ENCODE measurements at places on chromosomes 1 and 21.
A peak's percentile ranks its signal among the peaks of the same experiment; 100 is the strongest.

- DNase-seq, result no peak
Observed at GRCh38 chr1:43239484-43239883, 30.3 kb upstream of the TMEM125 start.

- no peak for DNase-seq
Observed at GRCh38 chr1:47576758-47577115, 138.9 kb downstream of the FOXD2 start.

DNA sequence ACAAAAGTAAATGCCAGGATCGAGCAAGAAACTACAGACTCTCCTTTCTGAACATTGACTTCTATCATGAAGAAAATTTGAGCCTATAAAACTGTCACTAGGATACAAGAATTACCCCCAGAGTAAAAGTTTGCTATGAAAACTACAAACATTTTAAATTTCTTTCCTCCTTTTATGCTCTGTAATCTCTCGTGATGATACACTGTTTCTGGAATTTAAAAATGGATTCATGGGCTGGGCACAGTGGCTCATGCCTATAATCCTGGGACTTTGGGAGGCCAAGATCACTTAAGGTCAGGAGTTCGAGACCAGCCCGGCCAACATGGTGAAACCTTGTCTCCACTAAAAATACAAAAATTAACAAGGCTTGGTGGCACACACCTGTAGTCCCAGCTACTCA, 181.3 kb downstream of the ZNF281 start:
- DNase-seq, result no peak

DNA sequence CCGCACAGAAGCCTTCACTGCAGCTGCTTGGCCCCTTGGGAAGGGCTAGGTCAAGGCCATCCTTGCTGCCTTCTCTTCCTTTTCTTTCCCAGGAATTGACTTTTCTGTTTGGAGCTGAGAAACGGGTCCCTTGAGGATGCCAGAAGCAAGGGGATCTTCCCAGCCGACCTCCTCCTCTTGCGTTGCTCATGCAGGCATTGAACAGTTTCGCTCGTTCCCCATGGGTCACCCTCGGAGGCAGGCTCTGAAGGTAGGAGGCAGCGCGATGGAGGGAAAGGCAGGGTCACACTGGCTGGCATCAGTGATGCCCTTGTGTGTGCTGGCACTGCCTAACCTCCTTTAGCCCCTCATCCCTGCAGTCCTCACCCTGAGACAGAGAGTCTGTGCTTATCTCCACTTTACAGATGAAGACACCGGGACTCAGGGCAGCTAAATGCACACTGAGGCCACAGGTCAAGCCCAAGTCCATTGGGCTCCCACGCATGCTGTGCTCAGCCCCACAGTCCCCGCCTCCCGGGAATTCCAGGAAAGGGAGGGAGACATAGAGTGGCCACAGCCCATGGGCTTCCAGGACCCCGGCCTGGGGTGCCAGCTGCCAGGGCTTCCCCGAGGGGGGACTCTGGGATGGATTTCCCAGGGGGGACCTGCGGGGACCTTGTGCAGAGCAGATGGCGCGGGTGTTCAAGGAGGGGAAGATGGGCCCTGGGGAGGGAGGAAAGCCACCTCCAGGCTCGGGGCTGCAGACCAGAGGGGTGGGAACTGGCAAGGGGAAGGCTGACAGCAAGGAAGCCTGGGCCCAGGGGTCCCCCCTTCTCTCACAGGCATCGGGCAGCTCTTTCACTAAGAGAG, 90.2 kb downstream of the SPSB1 start:
- no peak for DNase-seq

GRCh38 chr1:6035303-6035702, 10.4 kb upstream of the KCNAB2 start:
- no peak for DNase-seq

- DNase-seq, result no peak
Observed at GRCh38 chr21:35057428-35057827, 8.3 kb upstream of the RUNX1 start.

DNA sequence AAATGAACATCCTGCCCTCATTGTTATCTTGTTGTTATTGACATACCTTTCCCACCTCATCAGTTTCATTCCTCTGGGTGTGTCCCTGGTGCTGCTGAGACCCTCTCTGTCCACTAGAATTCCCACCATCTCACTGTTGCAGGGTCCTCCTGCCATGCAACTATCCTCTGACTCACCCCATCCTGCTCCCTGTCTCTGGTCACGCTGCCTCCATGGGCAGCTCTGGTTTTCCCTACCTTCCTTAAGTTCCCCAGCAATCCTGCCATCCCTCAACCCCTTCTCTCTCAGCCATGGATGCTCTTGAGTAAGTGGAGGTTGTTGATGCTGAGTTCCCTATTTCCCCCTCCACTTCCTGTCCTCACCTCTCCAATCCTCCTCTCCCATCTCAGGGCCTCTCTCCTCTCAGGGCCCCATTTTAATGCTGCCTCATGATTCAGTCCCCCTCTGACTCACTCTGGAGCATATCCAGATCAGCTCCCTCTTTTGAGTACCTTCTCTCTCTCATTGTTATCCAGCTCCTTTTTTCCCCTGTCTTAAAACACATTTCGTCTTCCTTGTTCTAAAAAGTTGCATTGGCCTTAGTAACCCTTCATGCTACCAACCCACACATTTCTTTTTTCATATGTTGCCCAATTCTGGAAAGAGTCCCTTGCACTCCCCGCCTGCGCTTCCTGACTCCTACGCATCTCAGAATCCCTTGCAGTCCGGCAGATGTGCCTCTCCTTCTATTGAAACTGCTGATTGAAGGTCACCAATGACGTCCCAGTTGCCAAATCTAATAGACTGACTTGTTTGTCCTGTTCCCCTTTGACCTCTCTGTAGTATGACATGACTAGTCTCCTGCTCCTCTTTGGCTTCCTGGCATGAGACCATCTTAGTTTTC, 92.0 kb downstream of the CNIH3 start:
- DNase-seq, result no peak

DNA sequence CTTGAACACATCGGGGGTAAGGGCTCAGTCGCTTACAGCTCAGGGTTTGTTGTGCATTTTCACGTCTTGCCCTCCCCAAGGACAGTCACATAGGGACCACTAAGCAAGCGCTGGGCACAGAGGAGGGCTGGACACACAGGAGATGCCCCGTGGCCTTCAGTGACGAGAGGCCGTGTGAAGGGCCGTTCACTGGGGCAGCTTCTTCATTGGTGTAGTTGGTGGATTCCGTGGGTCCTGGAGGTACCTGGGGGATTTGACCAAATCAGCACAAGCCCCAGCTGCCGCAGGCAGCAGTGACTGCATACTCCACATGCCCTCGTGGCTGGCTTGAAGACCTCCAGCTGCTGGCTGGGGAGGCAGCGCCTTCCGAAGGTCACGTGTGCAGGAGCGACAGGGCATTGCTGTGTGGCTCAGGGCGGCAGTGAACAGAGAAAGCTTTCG, 100.8 kb upstream of the C1orf174 start:
- DNase-seq, result no peak

GRCh38 chr1:198153103-198153502, 3.7 kb upstream of the NEK7 start:
- DNase-seq, result no peak

GRCh38 chr1:221813887-221814286, 72.0 kb upstream of the DUSP10 start:
- no peak for DNase-seq

- DNase-seq, result peak; percentile 67
Observed at GRCh38 chr1:231248778-231249177, 7.8 kb downstream of the GNPAT start.

GRCh38 chr1:5718831-5719632, 273.2 kb downstream of the NPHP4 start:
- DNase-seq, result no peak

DNA sequence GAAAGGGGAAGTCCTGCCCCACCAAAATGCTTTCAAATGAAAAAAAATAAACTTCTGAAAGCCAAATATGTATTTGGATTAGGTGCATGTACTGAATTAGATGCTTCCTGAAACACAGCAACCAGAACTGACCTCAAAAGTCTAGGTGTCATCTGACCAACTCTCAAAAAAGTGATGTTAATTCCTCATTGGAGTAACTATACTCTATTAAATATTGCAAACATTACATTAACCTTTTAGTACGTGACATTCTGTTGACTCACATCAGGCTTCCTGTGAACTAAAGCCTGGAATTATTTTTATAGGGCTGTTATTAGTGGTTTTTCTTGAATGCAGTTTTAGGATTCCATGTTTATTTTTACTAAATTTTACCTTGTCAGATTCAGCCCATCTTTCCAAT, 73.5 kb downstream of the ASTN1 start:
- no peak for DNase-seq

DNA sequence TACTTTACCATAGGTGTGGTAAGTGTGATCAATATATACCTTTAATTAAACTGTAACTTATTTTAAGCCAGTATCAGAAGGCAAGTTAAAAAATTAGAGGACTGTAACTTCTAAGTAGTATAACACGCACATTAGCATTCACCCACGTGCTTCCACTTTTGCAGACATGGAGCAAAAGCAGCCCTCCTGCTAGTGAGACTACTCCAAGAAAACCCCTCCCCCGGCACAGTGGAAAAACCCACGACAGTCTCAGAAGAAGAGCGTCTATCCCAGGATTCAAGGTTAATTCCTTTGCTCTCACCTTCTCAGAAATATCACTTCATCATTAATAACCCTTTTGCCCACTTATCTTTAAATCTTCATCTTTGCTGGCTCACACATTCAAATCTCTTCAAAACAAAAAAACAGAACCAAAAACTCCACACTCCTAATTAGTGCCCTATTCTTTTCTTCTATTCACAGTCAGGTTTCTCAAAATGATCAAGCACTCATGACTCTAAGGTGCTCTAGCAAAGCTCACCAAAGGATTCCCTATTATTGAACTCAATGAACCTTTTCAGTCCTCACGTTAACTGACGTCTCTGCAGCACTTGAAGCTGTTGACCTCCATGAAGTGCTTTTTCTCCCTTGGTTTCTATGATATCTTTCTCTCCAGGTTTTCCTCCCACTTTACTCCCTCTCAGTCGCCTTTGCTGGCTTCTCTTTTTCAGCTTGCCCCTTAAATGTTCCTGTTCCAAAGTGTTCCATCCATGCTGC, 213.5 kb downstream of the SMYD3 start:
- DNase-seq, result no peak

GRCh38 chr1:231421546-231421970, 529 bp downstream of the EGLN1 start:
- no peak for DNase-seq

- no peak for DNase-seq
Observed at GRCh38 chr1:232643251-232643650, 13.3 kb upstream of the SIPA1L2 start.

GRCh38 chr1:40989066-40989465, 9.6 kb downstream of the CTPS1 start:
- DNase-seq, result no peak

DNA sequence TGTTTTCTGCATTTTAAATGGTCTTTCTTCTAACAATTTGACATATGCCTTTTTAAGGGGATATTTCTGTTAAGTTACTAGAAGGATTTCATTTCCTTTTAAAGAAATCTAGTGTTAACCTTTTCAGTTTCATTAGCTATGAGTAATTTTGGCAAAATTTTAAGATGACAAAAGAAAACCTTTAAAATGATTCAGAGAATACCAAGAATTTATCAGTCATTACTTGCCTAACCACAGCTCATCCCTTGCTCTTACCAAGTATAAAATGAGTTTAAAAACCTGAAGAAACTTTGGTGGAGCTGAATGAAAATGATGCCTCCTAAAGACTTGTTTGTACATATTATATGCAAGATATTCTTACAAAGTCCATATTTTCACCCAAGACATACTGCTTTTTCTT, 101.7 kb downstream of the NEK7 start:
- no peak for DNase-seq

DNA sequence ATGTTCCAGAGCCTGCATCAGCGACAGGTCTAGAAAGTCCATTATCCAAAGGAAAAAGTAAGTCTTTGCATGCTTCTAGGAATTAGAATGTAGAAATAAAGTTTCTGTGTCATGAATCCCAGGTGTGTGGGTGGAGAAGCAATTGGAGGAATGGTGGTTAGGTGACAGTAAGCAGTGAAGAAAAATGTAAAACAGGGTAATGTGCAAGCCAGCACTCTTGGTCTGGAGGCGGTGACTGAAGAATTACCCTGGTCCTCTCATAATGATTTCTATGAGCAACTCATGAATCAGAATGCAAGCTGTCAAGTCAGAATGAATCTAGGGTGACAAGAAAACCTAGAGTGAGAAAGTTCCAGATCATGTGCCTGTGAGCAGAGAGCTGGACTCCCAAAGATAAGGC, 33.6 kb downstream of the PLPPR4 start:
- no peak for DNase-seq

- no peak for DNase-seq
Observed at GRCh38 chr1:114750780-114751179, 7.0 kb downstream of the CSDE1 start.

DNA sequence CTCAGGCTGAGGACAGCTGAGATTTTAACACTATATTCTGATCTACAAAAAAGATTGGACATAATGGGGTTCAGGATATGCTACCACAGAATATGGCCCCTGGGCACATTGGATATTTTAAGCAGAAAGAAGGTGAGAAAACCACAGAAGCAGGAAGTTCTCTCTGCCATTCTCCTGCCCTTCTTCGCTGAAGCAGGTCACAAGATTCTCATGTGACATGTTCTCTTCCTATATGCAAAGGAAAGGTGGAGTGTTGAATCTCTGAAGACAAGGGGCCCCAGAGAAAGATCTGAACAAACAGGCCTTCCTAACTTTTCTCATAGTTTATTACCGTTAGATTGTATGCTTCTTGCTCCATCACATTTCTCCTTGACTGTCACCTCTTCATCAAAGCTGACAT, 285.7 kb downstream of the S1PR1 start:
- DNase-seq, result no peak

GRCh38 chr1:233794863-233795262, 109.6 kb upstream of the SLC35F3 start:
- DNase-seq, result no peak

GRCh38 chr1:242522304-242522945, 2.1 kb downstream of the PLD5 start:
- no peak for DNase-seq

GRCh38 chr1:116808200-116808847, 54.1 kb downstream of the CD2 start:
- no peak for DNase-seq

- no peak for DNase-seq
Observed at GRCh38 chr1:180353945-180354344, 123.9 kb downstream of the LHX4 start.

- no peak for DNase-seq
Observed at GRCh38 chr1:18924221-18924691, 21.9 kb upstream of the ALDH4A1 start.

GRCh38 chr1:208030288-208031091, 119.6 kb upstream of the CD34 start:
- no peak for DNase-seq

DNA sequence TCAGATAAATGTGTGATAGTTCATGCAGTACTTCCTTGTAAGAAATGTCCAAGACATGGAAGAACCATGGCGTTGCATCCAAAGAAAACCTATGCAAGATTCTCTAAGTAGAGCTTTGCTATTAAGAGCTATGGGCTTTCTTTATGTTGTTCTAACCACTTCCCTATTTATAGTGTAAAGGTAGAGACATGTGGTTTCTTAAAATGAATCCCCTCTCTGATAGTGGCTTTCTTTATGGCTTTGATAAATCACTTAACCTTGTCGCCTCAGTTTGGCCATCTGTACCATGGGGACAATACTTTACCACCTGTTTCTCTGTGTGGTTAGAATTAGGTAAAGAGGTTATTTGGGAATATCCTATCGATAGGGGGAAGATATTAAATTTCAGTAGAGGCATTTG, 305.5 kb downstream of the NFIA start:
- DNase-seq, result no peak

- no peak for DNase-seq
Observed at GRCh38 chr1:3614755-3615742, 3.7 kb upstream of the MEGF6 start.

All from LNCaP clone FGC (cell line).